ENCODE measurements at places on chromosomes 3 and 15.

- DNase-seq = no peak
Observed at GRCh38 chr3:52318186-52318816, 2.2 kb downstream of the DNAH1 start.

DNA sequence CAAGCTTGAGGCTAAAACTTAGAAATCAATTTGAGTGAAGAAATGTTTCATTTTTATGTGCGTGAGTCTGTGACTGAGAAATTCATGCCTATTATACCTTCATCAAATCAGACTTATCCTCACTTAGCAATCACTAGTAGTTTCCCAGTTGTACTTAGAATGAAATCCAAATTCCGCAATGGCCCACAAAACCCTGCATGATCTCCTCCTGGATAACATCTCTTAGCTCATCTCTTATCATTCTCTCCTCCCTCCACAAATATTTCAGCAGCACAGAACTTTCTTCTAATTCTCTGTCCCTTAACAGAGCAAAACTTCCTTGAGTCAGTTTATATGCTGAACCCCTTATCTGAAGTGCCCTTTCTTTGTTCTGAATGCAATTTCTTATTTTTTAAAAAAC, 198.8 kb upstream of the TGFBR2 start:
- DNase-seq = no peak

- no peak for DNase-seq
Observed at GRCh38 chr15:62758126-62758951, 284.2 kb upstream of the TPM1 start.

DNA sequence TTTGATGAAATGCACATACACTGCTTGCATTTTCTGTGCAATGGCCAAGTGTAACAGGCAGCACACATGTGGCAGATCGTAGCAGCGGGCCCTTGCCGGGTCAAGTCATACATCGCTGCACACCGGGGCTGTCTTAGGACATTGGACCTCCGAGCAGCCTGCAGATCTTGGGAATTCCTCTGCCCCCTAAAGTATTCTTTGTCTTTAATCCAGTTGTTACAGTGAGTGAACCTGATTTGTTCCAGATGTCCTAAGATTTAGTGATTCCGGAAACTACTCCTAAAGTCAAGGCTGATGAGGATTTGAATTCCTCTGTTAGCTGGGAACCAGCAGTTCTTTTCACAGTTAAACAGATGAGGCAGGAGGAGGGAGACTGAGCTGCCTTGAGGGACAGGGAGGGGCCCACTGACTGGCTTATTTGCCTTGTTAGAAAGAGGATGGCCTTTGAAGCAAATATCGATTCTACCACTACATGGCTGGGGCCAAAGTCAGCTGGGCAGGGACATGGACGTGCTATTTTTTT, 190.7 kb upstream of the CTDSPL start:
- no peak for DNase-seq
